HCT116 (cell line): ENCODE measurements at places on chromosomes 1 and 21. TPM values are rescaled to one million over a fixed set of nuclear protein-coding genes. Genes with fewer than 3 reads are reported as not detected.

The LCE1F gene
- total RNA-seq: not detected

The APCS gene
- 0.42 TPM for total RNA-seq

- no peak for DNase-seq
Measured at GRCh38 chr1:18861082-18861481, 1.6 kb upstream of the TAS1R2 start.

DNA sequence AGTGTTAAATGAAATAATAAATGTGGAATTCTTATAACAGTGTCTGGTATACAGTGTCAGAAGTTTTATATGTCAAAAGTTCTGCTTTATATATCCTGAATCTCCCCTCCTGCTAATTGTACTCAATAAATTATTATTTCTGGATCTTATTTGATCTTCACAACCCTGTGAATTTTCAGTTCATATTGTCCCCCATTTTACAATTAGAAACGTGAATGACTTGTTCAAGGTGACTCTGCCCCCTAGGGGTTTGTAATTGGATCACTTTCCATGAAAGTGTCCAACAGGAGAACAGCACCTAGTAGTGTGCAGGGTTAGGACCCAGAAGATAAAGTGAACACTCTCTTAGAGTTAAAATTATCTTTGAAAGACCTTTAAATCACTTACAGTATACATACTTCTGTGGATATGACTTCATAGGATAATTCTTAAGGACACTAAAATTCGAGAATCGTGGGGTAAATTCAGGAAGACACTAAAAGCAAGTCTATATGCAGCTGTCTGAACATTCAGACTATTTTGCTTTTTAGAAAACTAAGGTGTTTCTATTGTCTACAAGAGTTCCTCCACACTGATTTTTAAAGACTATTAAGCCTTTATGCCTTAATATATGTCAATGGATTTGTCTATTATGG, 4.5 kb upstream of the DDR2 start:
- DNase-seq: peak; percentile 44

GRCh38 chr1:112800289-112800688, 85.2 kb upstream of the PPM1J start:
- DNase-seq: no peak

DNA sequence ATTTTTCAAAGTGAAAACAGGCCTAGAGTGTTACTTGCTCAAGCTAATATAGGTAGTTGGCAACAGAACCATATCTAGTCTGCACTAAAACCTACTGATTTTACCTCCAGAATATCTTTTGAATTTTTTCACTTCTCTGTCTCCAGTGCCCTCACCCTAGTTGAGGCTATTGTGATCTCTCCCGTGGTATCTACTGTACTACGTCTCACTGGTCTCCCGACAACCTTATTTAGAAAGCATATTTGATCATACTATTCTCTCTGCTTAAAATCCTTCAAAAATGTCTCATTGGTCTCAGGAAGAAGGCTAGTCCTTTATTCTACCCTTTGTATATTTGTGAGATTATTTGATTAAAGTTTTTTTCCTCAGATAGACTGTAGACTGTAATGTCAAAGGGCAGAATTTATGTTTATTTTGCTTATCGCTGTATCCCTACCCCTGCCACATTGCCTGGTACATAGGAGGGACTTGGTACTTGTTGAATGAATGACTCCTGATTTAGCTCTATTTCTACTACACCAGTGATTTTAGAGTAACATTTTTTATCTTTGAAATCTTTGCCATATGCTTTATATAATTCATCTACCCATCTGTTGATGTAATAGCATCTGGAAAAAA, 135.5 kb upstream of the KIAA1614 start:
- DNase-seq: no peak
